NCI-H2029 treated with DMSO at 0.1 percent for 48 hours (cell line): ENCODE measurements at places on chromosomes 12 and 14.

DNA sequence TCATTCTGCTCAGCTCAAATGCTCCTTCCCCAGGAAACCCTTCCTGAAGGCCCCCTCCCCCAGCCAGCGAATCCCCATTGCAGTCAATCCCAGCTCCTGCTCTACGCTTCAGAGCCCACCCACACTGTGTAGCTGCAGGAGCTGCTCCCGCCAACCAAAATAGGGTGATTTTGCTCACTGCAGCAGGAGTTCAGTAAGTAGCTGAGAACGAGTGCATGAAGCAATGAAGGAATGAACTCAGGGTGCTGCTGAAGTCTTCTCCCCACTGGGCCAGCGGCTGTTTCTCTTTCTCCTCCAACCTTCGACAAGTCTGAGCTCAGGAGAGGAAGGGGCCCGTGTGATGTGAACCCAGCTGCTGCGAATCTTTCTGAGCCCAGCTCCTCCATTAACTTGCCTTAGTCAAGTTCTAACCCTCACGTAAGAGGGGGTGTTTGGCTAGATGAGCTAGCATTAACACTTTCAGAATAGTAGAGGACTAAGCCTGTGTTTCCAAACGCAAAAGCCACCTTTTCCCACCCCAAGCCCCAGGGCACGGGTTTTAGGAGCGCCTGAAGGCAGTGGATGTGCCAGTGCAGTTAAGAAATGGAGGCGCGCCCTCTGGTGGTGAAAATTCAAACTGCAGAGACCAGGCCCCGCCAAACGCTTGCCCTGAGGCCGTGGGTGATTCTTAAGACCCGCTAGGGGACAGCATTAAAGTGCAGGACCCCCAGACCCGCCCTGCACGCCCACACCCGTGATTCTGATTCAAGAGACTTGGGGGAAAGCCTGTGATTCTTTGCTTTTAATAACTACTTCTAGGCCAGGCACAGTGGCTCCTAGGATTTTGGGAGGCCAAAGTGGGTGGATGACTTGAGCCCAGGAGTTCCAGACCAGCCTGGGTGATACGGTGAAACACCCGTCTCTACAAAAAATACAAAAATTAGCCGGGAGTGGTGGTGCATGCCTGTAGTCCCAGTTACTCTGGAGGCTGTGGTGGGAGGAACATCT lies 11.9 kb upstream of the SERPINA4 start:
- no peak for DNase-seq

- no peak for DNase-seq
These were observed 25.7 kb upstream of the FZD10 start for GRCh38 chr12:130136509-130137039.

DNA sequence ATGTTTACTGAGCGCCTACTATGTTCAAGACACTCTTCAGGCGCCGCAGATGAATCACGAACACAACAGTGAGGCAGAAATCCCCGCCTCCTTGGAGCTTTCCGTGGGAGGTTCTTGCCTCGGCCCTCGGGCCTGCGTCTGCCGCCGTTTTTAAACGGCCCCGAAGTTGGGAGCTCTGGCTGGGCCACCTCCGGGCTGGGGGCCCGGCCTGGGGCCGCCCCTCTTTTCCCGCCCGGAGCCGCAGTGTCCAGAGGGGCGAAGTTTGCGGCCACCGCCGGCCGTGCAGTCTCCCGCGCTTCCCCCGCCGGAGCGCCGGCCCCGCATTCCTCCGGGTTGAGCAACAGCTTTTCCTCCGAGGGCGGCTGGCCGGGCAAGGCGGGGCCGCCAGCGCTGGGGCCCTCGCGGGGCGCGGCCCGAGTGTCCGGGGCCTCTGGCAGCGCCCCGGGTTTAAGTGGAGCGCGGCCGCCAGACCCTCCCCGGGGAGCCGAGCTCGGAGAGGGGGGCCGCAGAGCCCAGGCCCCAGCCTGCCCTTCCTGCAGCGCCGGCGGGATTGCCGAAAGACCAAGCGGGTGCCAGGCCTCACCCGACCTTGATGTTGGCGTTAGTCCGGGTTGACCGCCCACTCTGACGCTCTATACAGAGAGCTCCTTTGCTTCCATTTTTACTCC lies 18.7 kb upstream of the CTDSP2 start:
- DNase-seq, result no peak

- no peak for DNase-seq
These were observed 6.3 kb downstream of the MGAT4C start for GRCh38 chr12:86249851-86250250.
